CD4-positive, alpha-beta memory T cell (primary cell): ENCODE measurements at places on chromosomes 3 and 15. TPM values are rescaled to one million over a fixed set of nuclear protein-coding genes. Genes with fewer than 3 reads are reported as not detected.

ACP3 gene
- not detected for polyA plus RNA-seq

NEK10 gene
- polyA plus RNA-seq, result not detected

PLCH1 gene
- not detected for polyA plus RNA-seq

FAM227B gene
- 12.8 TPM for polyA plus RNA-seq

APOD gene
- polyA plus RNA-seq, result not detected

XCR1 gene
- polyA plus RNA-seq, result not detected

BCHE gene
- polyA plus RNA-seq, result not detected

GRCh38 chr15:80925597-80926059, 64.0 kb downstream of the MESD start:
- no peak for DNase-seq

- DNase-seq, result no peak
Measured at GRCh38 chr3:151925419-151925818, 52.0 kb downstream of the SUCNR1 start.

GRCh38 chr15:87099916-87100315, 1020.2 kb downstream of the AGBL1 start:
- no peak for DNase-seq

- no peak for DNase-seq
Measured at GRCh38 chr3:165343185-165343584, 147.0 kb upstream of the SLITRK3 start.

GRCh38 chr3:56954125-56954524, 106.3 kb upstream of the SPATA12 start:
- DNase-seq, result no peak

DNA sequence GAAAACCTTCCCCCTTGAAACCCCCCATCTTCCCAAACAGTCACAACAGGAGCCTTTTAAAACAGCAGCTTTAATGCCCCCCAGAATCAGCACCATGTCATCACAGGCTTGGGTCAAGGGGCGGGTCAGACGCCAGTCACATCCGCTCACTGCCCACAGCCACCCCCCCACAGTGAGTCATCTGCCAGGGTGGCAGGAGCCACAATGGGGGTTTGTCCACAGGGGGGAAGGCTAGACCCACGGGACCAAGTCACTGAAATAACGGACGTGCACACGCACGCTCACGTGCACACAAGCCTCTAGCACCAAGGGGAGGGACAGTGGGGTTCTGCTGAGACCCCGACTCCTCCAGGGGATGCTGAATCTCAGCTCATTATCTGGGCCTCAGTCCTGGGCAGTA, 441 bp upstream of the UCN2 start:
- DNase-seq, result no peak

DNA sequence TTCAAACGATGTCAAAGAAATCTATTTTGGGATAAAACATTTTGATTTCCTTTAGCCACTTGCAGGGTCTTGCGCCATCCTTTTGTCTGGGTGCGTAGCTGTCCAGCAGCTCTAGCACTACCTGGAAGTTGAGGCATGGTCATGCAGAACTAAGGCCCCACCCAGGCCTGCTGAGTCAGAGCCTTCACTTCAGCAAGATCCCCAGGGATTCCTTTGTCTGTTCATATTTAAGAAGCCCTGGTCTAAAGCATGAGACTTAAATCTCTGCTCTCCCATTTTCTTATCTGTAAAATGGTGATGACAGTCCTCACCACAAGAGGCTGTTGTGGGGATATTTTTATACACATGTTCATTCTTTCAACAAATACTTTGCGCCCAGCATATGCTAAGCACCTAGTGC, 99.0 kb upstream of the CTDSPL start:
- no peak for DNase-seq
